Caki2 (cell line): ENCODE measurements at places on chromosomes 5 and 9. TPM values are rescaled to one million over a fixed set of nuclear protein-coding genes. Genes with fewer than 3 reads are reported as not detected.

DNA sequence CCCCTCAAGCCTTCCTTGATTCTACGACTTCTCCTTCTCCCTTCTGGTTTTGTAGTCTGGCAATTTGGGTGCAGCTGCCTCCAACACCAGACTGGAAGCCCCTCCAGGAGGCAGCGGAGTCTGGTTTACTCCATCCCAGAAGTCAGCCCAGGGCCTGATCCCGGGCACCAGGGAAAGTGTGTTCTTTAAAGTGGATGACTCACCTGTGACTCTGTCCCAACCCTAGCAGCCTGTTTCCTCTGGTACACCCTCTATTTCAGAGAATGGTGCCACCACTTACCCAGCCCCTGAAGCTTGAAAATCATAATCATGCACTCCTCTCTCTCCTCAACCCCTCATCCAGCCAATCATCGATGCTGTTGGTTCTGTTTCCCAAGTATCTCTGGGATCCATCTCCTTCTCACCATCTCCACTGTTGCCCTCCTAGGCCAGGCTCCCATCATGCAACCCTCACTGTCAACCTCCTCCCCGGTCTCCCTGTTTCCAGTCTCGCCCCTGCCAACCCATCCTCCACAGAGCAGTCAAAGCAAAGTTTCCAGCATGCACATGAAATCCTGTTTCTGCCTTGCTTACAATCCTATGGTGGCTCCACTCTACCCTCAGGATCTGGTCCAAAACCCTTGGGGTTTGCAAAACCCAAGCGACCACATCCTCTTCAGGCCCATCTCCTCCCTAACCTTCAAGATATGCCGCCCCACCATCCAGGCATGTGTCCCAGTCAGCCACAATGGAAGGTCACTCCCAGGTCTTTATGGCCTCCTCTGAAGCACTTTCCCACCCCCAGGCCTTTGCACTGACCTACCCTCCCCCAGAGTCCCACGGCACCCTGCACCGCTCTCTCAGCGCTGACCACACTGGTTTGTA lies 10.5 kb downstream of the LHX6 start:
- DNase-seq = no peak

The TNFSF15 gene
- 0.07 and 0.98 TPM in 2 replicates for total RNA-seq

- peak; percentile 86 for DNase-seq
These were observed 15.3 kb upstream of the KLF4 start for GRCh38 chr9:107504585-107505455.

- DNase-seq = no peak
These were observed 194.5 kb upstream of the RIOK2 start for GRCh38 chr5:97377582-97377981.

- no peak for DNase-seq
These were observed 885 bp upstream of the MLLT3 start for GRCh38 chr9:20623021-20623747.

DNA sequence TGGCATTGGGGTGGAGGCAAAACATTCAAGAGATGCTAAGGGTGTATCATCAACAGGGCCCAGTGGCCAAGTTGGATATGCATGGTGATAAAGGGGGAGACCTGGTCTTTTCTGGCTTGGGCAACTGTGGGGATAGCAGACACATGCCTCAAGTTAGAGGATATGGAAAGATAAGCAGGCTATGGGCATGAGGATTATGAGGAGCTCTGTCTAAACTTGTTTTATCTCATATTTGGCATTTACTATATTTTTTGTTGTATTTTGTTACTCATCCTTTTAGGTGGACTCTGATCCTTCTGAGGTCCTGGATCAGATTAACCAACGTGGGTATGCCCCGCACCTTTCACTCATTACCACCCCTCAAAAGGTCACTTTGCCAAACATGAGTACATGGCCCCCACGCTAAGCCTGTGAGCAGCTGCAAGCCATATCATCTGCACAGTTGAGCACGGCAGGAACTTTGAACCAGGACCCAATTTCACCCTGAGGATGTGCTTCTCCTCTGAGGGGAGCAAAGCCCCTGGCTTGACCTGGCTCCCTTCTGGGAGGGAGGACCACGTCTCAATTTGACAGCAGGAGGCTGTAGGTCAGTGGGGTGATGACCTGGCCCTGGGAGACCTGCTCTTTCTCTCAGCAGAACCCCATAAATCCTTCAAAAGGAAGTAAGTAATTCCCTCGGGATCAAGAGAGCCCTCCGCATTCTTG lies 71.1 kb upstream of the CD180 start:
- no peak for DNase-seq

DNA sequence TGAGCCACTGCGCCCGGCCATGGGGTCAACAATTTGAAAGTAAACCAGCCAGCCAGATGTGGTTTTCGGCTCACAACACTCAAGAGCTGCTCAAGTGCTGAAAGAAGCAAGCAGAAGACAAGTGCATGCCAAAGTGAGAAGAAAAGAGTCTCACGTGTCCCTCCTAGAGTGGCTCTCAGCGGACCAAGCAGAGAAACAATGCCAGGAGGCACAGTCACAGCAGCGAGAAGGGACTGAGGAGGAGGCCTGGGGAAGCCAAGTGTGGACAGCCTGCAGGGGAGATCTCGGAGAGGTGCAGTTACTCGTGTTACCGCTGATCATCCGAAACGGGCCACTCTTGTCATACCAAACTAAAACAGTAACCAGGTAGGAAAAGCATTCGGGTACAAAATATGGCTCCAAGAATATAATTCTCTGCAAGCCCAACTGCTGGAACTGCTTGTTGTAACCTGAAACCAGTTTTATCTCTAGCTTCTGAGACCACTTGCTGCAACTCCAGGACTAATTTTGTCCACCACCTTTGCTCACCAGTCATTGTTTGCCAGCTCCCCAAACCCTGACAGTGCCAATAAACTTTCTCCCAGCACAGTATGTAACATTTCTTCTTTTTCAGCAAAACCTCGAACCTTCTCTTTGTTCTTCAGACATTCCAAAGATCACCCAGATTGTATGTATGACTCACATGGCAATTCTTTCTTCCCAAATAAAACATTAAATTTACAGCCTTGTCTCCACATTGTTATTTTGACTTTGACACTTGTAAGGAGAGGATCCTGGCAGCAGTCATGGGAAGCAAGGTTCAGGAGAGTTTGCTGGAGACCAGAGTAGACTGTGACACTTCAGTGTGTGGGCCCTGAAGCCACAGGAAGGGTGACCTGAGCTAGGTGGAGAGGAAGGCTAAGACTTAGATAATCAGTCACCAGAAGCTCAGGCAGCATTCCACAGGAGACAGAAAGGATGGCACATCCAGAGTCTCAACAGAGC lies 6.3 kb downstream of the SLC35D2 start:
- DNase-seq = peak; percentile 51

GRCh38 chr9:4959031-4959430 lies 26.0 kb upstream of the JAK2 start:
- DNase-seq = no peak

- no peak for DNase-seq
These were observed 71.8 kb upstream of the TTC23L start for GRCh38 chr5:34767180-34767579.

DNA sequence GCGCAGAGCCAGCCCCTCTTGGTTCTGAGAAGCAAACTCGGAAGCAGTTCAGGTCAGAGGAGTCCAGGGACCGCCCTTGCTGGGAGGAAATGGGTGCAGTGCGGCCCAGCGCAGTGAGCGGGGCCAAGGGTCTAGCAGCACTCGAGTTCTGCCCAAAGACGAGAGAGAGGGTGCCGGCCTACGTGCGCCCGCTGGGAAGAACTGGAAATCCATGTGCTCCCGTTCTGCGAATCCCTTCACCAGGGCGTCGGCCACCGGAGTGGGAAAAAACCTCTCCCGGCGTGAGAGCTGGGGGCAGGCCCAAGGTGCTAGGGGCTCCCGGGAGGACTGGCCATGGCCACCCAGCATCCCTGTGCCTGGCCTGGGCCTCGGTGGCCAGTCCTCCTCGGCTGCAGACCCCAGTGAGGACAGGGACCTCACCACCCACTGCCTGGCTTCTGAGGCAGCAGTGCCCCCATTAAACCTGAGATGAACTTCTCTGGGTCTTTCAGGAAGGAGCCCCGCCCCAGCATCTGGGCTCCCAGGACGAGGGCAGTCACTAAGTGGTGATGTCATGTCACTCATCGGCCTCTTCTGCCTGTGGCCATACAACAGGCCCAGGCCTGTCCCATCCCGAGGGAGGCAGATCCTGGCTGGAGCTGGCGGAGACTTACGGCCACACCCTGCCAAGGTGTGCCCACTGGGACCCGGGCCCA lies 10.6 kb downstream of the TMEM250 start:
- peak; percentile 64 for DNase-seq
